Activated naive CD4-positive, alpha-beta T cell (primary cell): ENCODE measurements at places on chromosomes 7 and 10.

DNA sequence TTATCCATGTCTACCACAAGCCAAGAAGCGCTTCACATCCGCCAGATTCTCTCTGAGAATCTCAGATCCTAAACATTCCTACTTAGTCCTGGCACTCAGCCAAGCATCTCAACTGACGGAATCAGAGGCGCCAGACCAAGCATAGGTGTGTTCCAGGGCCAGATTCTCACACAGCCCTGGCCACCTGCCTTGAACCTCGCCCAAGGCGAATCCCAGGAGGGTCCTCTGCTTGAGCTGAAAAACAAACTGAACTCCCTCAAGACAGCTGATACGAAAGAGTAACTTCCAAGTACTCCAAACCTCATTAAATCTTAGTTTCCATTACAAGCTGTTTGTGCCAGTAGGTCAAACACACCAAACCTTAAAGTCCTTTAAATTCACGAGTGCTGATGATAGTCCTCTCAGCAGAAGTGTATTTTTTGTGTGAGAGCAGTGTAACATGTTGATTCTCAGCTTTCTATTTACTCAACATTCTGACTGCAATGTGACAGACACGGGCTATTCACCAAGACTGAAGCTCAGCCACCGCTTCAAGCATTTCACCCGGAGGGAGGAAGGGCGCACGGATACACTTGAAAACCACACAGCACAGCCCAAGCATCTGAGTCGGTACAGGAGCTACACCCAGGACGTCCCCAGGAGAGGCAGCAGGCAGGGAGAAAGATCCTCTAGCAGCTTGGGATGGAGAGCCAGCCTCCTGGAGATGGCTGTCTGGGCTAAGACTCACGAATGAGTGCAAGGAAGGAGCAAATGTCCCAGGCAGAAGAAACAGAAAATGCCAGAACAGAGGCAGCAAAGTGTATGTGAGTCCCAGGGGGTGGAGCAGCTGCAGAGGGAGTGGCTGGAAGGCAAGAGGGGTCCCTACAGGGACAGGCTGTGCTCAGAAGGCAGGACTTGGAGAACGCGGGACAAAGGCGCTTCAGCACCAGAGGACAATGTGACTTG lies 6.0 kb downstream of the PARD3 start:
- no peak for DNase-seq

DNA sequence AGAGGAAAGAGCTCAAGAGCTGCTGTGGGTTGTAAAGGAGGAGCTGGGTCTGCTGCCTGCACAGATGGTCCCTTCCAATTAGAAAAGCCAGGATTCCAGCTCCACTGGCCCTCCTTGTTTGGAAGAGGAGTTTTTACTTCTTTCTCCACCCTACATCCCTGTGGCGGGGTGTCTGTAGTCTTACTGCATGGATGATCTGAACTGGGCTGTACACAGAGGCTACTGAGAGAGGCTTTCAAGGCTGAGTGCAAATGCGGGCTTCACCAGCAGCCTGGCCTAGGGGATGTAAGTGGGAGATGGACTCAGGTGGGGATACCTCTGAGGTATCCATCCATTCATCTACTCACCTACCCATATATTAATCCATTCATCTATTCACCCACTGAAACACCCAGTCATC lies 7.1 kb upstream of the CXCL12 start:
- DNase-seq, result no peak

DNA sequence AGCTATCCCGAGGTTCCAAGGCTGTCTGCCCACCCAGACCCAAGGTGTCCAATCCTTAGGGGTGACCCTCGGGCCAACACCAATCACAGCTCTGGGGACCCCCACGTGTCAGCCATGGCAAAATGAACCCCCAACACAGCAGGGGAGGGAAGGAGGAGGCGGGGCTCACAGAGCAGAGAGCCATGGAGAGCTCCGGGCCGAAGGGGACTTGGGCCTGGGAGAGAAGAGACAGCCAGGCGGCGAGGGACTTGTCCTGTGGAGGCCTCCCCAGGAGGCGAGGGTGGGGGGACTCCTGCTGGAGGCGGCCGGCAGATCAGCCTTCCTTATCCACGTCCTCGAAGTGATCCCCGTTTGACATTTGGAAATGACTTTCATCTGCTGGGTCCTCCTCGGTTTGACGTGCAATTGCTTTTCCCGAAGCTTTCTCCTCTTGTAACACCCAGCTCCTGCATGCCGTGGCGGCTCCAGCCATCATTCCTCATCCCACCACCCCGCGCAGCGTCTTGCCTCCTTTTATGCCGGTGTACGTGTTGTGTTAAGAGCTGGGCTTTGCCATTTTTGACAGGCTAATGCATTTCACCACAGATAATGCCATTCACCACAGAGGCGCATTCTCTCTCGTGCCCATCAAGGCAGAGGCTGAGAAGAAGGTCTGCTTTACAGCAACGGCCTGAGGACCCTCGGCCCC lies 337.4 kb downstream of the DNAJB6 start:
- DNase-seq, result no peak

- no peak for DNase-seq
Measured at GRCh38 chr7:7185371-7185989, 3.1 kb downstream of the C1GALT1 start.

GRCh38 chr10:27696466-27696865 lies 49.2 kb downstream of the MKX start:
- no peak for DNase-seq

GRCh38 chr7:129188892-129189660 lies 643 bp downstream of the SMO start:
- DNase-seq, result no peak

DNA sequence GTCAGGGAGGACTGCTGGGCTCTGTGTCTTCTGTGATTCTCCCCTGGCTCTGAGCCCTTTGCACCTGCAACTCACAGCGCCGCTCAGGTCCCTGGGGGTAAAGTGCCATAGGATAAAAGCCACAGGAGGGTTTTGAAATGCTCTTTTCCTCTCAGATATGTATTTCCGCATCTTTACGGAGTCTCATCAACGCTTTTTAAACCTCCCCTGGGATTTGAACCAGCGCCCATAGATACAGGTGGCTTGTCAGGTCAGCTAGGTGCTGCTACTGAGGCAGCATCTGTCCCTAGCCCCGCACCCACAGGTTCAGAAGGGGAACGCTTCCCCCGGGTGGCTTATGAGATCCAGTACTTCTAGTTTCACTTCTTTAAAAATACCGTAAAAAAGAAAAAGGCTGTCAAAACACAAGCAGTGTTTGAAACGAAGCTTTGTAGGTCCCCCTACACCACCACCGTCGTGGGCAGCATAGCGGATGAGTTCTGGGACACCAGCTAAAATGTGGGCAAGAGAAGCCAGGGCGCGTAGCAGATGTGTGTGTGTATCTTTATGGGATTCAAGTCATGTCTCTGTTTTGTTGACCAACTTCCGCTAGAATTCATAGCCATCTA lies 173.5 kb downstream of the CUX1 start:
- no peak for DNase-seq

DNA sequence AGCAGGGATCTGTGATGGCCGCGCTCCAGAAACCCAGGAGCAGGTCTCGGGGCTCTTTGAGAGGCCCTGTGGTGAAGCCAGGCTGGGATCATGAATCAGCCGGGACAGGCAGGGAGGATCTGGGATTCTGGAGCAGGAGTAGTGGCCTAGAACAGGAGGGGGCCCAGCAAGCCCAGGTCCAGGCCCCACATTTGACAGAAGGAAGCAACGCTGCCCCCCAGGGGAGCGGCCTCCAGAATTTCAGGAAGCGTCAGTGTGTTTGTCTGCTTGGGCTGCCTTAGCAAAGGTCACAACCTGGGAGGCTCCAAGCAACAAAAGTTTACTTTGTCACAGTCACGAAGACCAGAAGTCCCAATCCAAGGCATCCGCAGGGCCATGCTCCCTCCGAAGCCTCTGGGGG lies 36.8 kb downstream of the CLRN3 start:
- no peak for DNase-seq

DNA sequence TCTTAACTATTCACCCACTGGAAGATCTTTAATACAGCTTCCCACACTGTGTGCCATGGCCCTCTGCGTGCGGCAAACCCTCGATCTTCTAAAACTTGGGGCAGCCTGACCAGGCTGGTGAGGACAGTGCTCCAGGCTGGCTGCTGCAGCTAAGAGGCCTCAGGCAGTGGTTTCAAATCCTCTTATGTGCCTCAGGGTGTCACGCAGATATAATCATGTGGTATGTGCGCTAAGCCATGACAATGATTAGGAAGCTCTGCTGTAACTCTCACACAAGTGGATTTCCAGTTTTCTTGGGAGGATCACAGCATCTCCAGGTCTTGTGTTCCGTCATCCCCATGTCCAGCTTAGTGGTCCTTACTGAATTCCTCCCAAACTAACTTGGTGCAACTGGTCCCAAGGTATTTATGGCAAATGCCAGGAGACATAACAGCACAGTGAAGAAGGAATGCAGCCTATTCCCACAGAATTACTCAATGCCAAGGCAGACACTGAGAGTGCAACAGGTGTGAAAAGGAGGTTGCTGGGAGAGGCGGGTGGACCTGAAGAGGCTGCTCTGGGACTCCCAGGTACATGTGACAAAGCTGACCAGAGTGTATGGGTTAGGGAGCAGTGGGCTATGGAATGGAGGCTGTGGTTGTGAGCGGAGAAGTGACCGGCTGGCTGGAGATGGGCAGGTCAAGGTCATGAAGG lies 2.3 kb downstream of the HPS1 start:
- DNase-seq, result no peak

GRCh38 chr10:131781076-131781475 lies 119.7 kb upstream of the PPP2R2D start:
- no peak for DNase-seq

GRCh38 chr7:117132321-117133120 lies 179.2 kb downstream of the ST7 start:
- DNase-seq, result no peak

DNA sequence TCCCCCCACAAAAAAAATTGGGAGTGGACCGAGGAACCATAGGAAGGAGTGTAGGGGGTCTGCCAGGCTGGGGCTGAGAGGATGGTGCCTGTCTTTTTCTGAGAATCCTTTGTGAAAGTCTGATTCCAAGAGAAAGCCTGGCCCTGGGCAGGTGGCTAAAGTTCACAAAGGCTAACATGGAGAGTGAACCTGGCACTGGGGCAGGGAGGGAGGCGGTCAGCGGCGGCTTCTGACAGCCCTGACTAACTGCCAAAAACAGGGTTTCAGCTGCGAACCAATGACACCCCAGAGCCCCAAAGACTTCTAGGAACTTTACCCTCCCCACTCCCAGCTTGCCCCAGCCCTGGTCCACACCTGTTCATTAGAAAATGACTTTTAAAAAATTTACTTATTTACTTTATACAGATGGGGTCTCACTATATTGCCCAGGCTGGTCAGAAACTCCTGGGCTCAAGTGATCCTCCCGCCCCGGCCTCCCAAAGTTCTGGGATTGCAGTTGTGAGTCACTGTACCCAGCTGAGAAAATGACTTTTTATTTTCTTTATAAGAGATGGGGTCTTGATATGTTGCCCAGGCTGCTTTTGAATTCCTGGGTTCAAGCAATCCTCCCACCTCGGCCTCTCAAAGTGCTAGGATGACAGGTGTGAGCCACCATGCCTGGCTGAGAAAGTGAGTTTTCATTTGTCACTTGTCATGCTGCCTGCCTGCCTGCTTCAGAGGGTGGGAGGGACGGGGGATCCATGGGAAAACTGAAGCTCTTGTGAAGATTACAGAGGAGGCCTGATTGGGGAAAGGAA lies 61.0 kb upstream of the DUSP5 start:
- DNase-seq, result no peak

DNA sequence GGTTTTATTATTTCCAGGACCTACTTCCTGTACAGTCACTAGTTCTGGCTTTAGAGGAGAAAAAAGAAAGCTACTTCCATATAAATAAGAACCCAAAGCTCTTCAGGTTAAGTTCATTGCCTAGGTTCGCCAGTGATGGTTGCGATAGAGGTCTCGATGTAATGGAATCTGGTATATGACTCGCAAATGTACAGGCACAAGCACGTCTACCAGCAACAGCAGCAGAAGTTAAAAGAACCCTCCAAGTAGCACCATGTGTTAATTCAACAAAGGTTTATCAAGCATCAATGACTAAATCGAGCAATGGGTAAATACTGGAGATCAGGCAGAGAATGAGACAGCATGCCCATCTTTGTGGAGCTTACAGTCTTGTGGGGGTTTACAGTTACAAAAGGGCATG lies 155.4 kb downstream of the BTAF1 start:
- no peak for DNase-seq

- no peak for DNase-seq
Measured at GRCh38 chr10:131928248-131929095, 27.7 kb downstream of the PPP2R2D start.

GRCh38 chr7:91249506-91250233 lies 14.6 kb upstream of the FZD1 start:
- no peak for DNase-seq

GRCh38 chr10:102917314-102917961 lies 656 bp upstream of the CNNM2 start:
- DNase-seq, result peak; percentile 81

DNA sequence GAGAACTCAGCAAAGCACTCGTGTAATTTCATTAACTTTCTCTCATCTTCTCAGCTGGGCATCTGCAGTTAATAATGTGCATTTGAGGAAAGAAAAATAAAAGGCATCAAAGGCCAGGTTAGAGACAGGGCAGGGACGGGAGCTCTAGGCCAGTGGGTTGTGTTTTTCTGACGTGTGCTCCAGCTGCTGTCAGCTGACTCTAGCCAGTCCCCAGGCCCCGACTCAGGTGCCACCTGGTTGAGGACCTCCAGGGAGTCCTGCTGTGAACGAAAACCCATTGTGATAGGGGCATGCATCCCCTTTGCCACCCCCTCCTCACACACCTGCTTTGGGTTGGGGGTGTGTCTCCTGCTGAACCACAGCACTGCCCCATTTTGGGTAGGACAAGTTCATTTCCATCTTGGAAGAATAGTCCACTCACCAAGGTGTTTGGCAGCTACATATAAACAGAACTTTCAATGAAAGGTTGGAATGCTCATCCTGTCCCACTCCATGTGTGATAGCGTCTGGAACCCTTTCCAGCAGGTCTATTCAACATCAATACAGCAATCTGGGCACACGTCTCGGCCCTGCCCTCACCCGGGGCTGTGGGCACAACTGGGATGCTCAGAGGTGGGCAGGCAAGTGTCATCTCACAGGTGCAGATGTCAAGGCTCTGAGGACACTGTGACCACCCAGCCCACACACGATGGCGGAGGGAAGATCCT lies 146.1 kb upstream of the FAM20C start:
- no peak for DNase-seq

DNA sequence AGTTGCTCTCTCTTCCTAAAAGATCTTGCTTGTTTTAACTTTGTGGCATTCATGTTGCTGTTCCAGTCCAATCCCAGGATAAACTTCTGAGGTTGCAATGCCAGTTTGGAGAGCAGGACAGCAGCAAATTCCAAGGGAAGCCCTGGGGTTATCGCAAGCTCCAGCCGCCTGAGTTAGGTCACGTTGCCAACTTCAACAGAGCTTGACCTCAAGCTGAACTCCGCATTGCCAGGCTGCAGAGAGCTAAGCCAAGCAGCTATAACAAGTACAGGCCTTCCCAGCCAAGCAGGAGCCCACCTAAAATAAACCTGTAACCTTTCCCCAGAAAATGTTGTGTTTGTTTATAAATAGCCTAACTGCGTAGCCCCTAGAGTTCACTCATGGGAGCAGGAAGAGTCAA lies 138.9 kb upstream of the LYZL1 start:
- no peak for DNase-seq
